DMS79 (cell line): ENCODE measurements at places on chromosomes 1 and 21.

- DNase-seq: peak; percentile 59
Measured at GRCh38 chr1:28668956-28669723, 556 bp downstream of the GMEB1 start.

DNA sequence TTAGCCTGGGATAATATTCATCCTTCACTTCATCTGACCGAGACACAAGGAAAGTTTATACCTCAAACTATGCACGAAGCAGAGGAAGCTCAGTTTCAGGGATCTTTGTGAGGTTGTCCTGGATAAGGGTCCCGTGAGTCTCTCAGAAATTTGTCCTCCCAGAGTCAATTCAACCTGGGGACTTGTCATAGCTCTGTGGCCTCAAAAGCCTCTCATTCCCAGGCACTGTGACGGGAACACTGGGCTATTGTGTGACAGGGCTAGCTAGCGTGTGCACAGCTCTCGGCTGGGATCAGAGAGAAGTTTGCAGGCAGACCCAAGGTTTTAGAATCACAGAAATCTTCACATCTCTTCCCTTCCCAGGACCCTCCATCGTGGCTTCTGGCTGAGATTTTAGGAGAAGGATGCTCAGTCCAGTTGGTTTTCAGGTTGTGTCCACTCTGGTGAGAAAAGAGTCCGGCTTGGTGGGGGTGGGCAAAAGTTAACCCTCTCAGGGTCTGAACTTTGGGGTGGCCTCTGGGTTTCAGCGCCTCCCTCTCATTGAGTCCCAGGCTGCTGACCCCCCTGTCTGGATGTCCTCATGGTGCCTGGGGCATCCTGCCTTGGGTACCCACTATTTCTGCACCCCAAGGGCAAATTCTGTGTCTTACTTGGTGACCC lies 20.4 kb upstream of the LBR start:
- DNase-seq: no peak

- no peak for DNase-seq
Measured at GRCh38 chr21:14987370-14988170, 77.2 kb downstream of the NRIP1 start.

- DNase-seq: no peak
Measured at GRCh38 chr1:15168479-15168878, 14.9 kb downstream of the TMEM51 start.

DNA sequence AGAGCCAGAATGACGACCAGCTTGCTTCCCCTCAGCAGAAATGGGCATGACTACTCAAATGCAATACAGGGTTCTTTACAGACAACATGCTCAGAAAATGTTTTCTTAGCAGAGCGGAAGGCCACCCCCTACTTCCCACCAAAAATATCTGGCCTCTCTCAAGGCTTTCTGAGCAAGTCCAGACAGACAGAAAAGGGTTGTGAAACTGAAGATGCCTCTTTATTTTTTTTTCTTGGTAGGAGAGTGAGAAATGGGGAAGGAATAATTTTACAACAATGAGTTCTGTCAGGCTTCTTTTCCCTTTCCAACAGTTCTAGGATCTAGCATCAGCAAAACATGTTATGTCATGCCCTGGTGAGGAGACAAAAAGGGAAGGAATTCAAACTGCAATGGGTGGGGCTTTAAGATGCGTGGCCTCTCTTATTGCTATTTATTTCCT lies 172.0 kb upstream of the CAMK1G start:
- DNase-seq: no peak

- DNase-seq: no peak
Measured at GRCh38 chr1:116325922-116326321, 47.1 kb upstream of the ATP1A1 start.

DNA sequence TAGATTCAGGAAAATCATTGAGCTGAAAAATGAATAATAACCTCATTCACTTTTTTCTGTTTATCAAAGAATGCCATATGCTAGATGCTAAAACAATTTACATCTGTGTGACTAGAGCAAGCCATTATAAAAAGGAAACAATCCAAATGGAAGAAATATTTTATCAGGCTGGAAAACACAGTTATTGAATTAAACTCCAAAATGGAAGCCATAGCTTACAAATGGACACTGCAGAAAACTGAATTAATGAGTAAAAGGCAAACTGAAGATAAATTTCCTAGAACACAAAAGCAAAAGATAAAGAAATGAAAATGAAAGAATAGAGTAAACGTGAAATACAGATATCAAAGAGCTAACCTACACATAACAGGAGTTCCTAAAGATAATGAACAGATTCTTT lies 33.1 kb upstream of the IL10 start:
- DNase-seq: no peak
